Suppressor macrophage treated with lipopolysaccharide for 1 hour (primary cell): ENCODE measurements at places on chromosomes 6 and 20.

- no peak for DNase-seq
Observed at GRCh38 chr6:162442687-162443086, 284.9 kb downstream of the PRKN start.

DNA sequence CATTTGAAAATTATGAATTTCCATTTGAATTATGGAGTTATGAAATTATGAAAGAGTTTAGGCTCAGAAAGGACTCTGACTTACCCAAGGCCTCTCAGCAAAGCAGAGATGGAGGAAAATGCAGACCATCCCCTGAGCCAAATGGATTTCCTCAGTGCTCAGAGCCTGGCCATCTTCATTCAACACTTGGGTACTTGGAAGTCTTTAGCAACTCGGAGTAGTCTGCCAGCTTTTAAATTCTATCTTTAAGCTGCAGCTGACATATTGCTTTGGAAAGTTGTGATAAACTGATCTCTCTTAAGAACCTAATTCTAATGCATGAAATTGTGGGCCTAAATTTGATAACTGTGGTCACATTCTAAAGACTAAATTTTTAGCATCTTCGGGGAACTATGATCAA is 315.4 kb downstream of the SAMD5 start:
- no peak for DNase-seq

- DNase-seq: no peak
Observed at GRCh38 chr20:38547288-38548085, 33.5 kb upstream of the ADIG start.

- no peak for DNase-seq
Observed at GRCh38 chr6:168988801-168989200, 264.8 kb downstream of the THBS2 start.

DNA sequence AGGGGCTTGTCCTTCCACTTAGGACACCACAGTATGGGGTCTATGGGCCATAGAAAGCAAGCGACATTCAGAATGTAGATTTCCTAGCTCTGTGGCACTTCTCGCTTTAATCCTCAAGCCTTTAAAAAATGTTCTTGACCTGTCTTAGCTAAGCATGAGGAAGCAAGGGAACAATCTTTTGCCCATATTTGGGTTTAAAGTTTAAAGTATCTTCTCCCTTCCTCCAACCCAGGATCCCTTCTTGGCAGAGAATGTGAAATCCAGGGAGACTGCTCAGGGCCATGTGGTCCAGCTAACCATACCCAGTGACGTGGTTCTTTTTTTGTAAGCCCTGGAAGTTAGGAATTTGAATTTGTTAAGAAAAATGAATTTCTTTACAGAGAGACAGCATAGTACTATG is 289.9 kb downstream of the BTBD9 start:
- DNase-seq: no peak

GRCh38 chr6:169362501-169363121 is 109.0 kb upstream of the THBS2 start:
- DNase-seq: no peak
